SK-N-SH (cell line): ENCODE measurements at places on chromosomes 5 and 9. TPM values are rescaled to one million over a fixed set of nuclear protein-coding genes. Genes with fewer than 3 reads are reported as not detected.

- no peaks in the 10 kb centered on the region for H3K27me3 ChIP-seq
- H3K27ac ChIP-seq: no peak overlapping the region
- H3K4me1 ChIP-seq: no peaks in the 10 kb centered on the region; the same call in 1 of the 2 replicates
- H3K4me3 ChIP-seq: no peak overlapping the region
Measured at GRCh38 chr5:173295796-173296195, 32.4 kb downstream of the STC2 start.

- no peak overlapping the region for H3K27ac ChIP-seq
- DNase-seq: no peak
- H3K27me3 ChIP-seq: no peaks in the 10 kb centered on the region
- 0 out of 2 replicates have a peak, but pooled peaks cover 10% of the 10 kb centered on the region for H3K4me1 ChIP-seq
- no peaks in the 10 kb centered on the region for H3K36me3 ChIP-seq
Measured at GRCh38 chr9:113519426-113520108, 56.0 kb downstream of the RGS3 start.

- no peaks in the 10 kb centered on the region for H3K27me3 ChIP-seq
- no peak for DNase-seq
- H3K4me1 ChIP-seq: no peaks in the 10 kb centered on the region
- H3K27ac ChIP-seq: no peak overlapping the region
- no peak overlapping the region for H3K4me3 ChIP-seq
- H3K36me3 ChIP-seq: no peaks in the 10 kb centered on the region
Measured at GRCh38 chr5:68447136-68447929, 231.8 kb downstream of the PIK3R1 start.

GRCh38 chr9:125549465-125549871 is 157.5 kb downstream of the MAPKAP1 start:
- H3K36me3 ChIP-seq: peaks cover 12% of the 10 kb centered on the region
- no peak for DNase-seq
- peaks cover 42% of the 10 kb centered on the region for H3K4me1 ChIP-seq

DNA sequence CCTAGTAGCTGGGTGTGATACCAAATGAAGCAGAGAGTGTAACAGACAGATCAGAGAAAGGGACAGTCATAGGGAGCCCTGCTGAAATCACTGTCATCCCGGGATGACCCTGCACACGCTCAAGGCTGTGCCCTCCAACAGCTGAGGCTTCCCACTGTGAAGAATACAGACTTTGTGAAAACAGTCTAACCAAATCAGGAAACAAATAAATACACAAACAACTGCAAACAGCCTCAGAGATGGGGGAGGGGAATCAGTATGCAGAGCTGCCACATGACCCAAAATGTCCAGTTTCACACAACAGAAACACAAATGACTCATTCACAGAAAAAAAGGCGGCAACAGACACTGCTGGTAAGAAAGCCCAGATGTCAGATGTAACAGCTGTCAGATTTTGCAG is 101.9 kb downstream of the ADAMTS2 start:
- no peak overlapping the region for H3K4me3 ChIP-seq
- H3K36me3 ChIP-seq: no peaks in the 10 kb centered on the region; the same call in 1 of the 2 replicates
- H3K4me1 ChIP-seq: peaks cover 7% of the 10 kb centered on the region; the same call in 1 of the 2 replicates
- peak; percentile 27 for DNase-seq
- no peak overlapping the region for H3K27ac ChIP-seq
- H3K27me3 ChIP-seq: no peaks in the 10 kb centered on the region

GRCh38 chr5:145936401-145937131 is at the start of gene SH3RF2:
Gene SH3RF2, plus strand, starts transcription at chr5:145936578. Its CDS starts 1,351 bp downstream, at chr5:145937929.
- DNase-seq: no peak
- no peaks in the 10 kb centered on the region for H3K36me3 ChIP-seq
- H3K4me1 ChIP-seq: peaks cover 33% of the 10 kb centered on the region
- H3K4me3 ChIP-seq: no peak within 1 kb of the TSS

GRCh38 chr5:98767581-98767980 is 5.9 kb upstream of the RGMB start:
- no peaks in the 10 kb centered on the region for H3K36me3 ChIP-seq
- H3K4me1 ChIP-seq: peaks cover 9% of the 10 kb centered on the region; the same call in 1 of the 2 replicates
- H3K27me3 ChIP-seq: no peaks in the 10 kb centered on the region
- 0 out of 2 replicates have a peak overlapping the region, but pooled peaks have one; percentile 90 for H3K4me3 ChIP-seq
- no peak for DNase-seq

The NDOR1 gene
- 7.9 and 8.6 TPM in 2 replicates for polyA plus RNA-seq

The FGF18 gene
- polyA plus RNA-seq: 0.67 and 0.89 TPM in 2 replicates

The AFF4 gene
- polyA plus RNA-seq: 8.1 and 11.9 TPM in 2 replicates

DNA sequence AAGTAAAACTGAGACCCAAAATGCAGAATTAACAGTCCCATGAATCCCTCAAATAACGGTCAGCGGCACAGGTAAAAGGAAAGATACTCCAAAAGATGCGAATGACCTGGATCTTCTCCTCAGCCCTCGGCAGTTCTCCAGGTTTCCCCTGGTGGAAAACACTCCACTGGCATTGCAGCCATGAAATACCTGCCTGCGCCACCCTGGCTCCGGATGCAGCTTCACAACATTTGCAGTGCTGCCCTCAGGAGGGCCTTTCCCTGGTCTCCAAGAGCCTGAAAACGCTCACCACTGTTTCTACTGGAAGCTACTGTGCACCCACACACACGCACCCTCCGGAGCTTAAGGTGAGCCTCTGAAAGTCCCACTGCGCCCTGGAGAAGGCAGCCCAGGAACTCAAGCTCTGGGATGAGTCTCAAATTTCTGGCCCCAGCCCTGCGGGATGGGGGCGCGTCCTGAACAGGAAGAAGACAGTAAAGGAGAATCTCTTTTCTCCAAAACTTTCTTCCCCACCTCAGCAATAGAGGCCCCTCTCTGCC is 612 bp downstream of the UGT3A2 start:
- H3K36me3 ChIP-seq: no peaks in the 10 kb centered on the region
- H3K4me3 ChIP-seq: peak overlapping the region; percentile 27; the same call in 1 of the 2 replicates
- no peaks in the 10 kb centered on the region; the same call in 1 of the 2 replicates for H3K27me3 ChIP-seq

- H3K4me3 ChIP-seq: no peak overlapping the region
- no peak for DNase-seq
- H3K36me3 ChIP-seq: no peaks in the 10 kb centered on the region
- no peaks in the 10 kb centered on the region for H3K27me3 ChIP-seq
- no peak overlapping the region for H3K27ac ChIP-seq
Measured at GRCh38 chr5:79834098-79834753, 144.6 kb downstream of the CMYA5 start.

GRCh38 chr9:1355656-1356055 is 305.5 kb downstream of the DMRT2 start:
- H3K27me3 ChIP-seq: no peaks in the 10 kb centered on the region
- no peak overlapping the region for H3K27ac ChIP-seq
- no peaks in the 10 kb centered on the region for H3K4me1 ChIP-seq

The KCNIP1 gene
- polyA plus RNA-seq: 1.1 and 1.3 TPM in 2 replicates

The ZNF483 gene
- 0.53 and 0.60 TPM in 2 replicates for polyA plus RNA-seq

DNA sequence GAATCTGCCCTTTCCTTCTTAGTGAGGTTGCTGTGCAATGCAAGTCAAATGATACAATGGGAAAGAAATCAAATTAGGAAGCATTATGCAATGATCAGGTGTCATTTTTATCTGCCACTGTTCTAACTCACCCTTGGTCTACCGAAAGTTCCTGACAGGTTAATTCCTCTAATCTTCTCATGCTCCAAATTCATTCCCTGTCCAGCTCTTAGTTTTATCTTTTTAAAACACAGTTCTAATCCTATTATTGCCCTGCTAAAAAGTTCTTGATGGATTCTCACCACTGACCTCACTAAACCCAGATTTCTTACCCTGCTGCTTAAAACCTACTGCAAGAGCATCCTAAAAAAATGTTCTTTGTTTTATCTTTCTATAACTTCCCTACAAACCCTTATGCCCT is 1000.9 kb downstream of the CDH18 start:
- no peak overlapping the region for H3K27ac ChIP-seq
- no peaks in the 10 kb centered on the region for H3K4me1 ChIP-seq
- DNase-seq: no peak
- H3K27me3 ChIP-seq: no peaks in the 10 kb centered on the region

The FAM169A gene
- 2.6 and 3.3 TPM in 2 replicates for polyA plus RNA-seq

The PCDHB7 gene
- 1.5 and 1.7 TPM in 2 replicates for polyA plus RNA-seq

The TRIM36 gene
- polyA plus RNA-seq: 0.16 and 0.42 TPM in 2 replicates

The PCDHGB6 gene
- polyA plus RNA-seq: 0.13 and 0.18 TPM in 2 replicates

DNA sequence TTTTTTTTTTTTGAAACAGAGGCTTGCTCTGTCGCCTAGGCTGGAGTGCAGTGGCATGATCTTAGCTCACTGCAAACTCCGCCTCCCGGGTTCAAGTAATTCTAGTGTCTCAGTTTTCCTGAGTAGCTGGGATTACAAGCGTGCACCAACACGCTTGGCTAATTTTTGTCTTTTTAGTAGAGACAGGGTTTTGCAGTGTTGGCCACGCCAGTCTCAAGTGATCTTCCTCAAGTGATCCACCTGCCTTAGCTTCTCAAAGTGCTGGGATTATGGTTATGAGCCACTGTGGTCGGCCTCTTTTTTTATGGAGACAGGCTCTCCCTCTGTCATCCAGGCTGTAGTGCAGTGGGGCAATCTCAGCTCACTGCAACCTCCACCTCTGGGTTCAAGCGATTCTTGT is 82.9 kb downstream of the RAB24 start:
- H3K27me3 ChIP-seq: no peaks in the 10 kb centered on the region
- H3K4me3 ChIP-seq: no peak overlapping the region
- no peaks in the 10 kb centered on the region for H3K36me3 ChIP-seq
- DNase-seq: no peak
- no peaks in the 10 kb centered on the region for H3K4me1 ChIP-seq

DNA sequence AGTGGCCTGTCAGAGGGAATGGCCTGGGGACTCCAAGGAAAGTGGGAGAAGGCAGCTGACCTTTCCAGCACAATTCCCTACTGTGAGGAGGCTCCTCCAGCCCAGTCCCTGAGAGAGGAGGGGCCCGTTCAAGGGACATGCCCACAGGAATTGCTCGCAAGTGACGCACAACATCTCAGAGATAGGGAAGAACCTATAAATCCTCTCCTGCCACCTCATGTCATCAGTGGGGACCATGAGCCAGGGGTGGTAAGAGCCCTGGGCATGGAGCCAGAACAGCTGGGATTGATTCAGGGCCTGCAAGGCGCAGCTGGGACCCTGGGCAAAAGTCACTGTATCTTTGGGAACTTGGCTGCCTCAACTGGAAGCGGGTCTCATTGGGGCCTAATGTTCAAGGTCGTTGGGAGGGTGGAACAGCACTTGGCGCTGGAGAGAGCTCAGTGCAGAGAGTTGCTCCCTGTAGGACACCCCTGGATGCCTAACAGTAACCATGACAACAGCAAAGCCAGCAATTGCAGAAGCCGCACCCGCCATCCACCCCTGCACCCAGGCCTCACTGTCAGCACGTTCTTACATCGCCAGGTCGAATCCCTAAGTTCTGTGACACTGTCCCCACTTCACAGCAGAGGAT is 41.3 kb upstream of the ORM1 start:
- peak overlapping the region; percentile 31; the same call in 1 of the 2 replicates for H3K27ac ChIP-seq
- no peaks in the 10 kb centered on the region for H3K36me3 ChIP-seq
- H3K27me3 ChIP-seq: no peaks in the 10 kb centered on the region
- H3K4me3 ChIP-seq: no peak overlapping the region

DNA sequence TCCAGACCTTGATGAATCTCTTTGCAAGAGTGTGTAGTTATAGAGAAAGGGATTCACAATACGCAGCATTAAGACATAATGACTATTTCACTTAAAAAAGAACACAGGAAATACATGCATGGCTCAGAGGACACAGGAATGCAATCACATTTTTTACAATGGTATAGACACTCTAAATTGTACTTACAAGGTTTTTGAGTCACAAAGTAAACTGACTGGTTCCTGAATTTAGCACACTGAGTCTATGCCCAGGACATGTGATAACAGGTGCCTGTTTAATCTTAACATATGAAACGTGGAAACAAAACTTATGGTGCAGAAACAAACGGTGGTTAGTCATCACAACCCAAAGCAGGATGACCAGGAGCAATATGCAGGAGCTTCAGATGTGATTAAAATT is 6.7 kb downstream of the EPB41L4A start:
- no peaks in the 10 kb centered on the region for H3K36me3 ChIP-seq
- H3K4me1 ChIP-seq: no peaks in the 10 kb centered on the region; the same call in none of the 2 replicates
- no peak overlapping the region for H3K27ac ChIP-seq
- DNase-seq: no peak
- H3K27me3 ChIP-seq: no peaks in the 10 kb centered on the region; the same call in 1 of the 2 replicates
- H3K4me3 ChIP-seq: no peak overlapping the region

DNA sequence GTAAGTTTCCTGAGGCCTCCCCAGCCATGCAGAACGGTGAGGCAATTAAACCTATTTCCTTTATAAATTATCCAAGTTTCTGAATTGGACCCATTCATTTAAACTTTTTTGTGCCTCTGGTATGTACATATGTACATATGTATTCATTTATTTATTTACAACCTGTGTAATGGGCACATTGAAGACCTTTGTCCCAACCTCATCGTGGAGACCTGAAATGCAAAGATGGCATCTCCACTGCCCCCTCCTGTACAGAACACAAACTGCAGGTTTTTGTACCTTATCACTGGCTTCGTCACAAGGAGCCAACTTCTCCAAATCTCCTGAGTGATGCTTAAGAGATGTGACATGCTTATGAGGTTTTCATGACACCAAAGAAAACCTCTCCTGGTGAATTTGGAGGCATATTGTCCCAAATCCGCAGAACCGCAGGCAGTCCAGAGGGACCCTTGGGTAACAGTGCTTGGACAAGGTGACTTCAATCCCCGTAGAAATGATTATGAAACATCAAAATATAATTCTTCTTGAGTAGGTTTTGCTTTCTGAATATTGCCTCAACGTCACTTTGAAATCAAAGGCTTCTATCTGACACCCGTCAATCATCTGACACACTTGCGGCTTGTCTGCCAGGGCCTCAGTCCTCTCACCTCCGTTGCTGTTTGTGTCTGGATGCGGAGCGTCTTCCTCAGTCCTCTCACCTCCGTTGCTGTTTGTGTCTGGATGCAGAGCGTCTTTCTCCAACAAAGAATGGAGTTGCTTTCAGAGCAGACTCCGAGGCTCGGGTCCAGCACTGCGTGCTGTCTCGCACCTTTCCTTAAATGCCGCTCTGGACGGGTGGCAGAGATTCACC is 135.0 kb upstream of the IRX4 start:
- H3K36me3 ChIP-seq: no peaks in the 10 kb centered on the region
- H3K27ac ChIP-seq: no peak overlapping the region
- peak; percentile 42 for DNase-seq
- H3K4me1 ChIP-seq: no peaks in the 10 kb centered on the region

DNA sequence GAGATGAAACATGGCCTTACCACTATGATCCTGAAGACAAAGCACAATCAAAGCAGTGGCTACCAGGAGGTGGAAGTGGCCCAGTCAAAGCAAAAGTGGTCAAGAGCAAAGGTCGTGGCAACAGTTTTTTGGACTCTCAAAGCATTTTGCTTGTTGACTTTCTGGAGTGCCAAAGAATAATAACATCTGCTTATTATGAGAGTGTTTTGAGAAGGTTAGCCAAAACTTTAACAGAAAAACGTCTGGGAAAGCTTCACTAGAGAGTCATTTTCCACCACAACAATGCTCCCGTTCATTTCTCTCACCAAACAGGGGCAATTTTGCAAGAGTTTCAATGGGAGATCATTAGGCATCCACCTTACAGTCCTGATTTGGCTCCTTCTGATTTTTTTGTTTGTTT is 33.6 kb upstream of the MAMDC2 start:
- no peak overlapping the region for H3K27ac ChIP-seq
- H3K4me1 ChIP-seq: 0 out of 2 replicates have a peak, but pooled peaks cover 4% of the 10 kb centered on the region
- no peak overlapping the region for H3K4me3 ChIP-seq
- no peaks in the 10 kb centered on the region for H3K27me3 ChIP-seq
- H3K36me3 ChIP-seq: no peaks in the 10 kb centered on the region

- H3K36me3 ChIP-seq: no peaks in the 10 kb centered on the region
- H3K27ac ChIP-seq: no peak overlapping the region
- H3K4me1 ChIP-seq: no peaks in the 10 kb centered on the region; the same call in 1 of the 2 replicates
- no peak overlapping the region for H3K4me3 ChIP-seq
Measured at GRCh38 chr5:43033841-43034590, 6.1 kb downstream of the ANXA2R start.

- H3K27me3 ChIP-seq: peaks cover 16% of the 10 kb centered on the region
- H3K4me1 ChIP-seq: peaks cover 87% of the 10 kb centered on the region
- H3K36me3 ChIP-seq: no peaks in the 10 kb centered on the region
- no peak overlapping the region for H3K4me3 ChIP-seq
- peak; percentile 89 for DNase-seq
Measured at GRCh38 chr9:133581513-133582343, 27.5 kb downstream of the FAM163B start.

The SLC36A3 gene
- polyA plus RNA-seq: not detected in 2 replicates
